ENCODE measurements at places on chromosomes 12 and 14.

DNA sequence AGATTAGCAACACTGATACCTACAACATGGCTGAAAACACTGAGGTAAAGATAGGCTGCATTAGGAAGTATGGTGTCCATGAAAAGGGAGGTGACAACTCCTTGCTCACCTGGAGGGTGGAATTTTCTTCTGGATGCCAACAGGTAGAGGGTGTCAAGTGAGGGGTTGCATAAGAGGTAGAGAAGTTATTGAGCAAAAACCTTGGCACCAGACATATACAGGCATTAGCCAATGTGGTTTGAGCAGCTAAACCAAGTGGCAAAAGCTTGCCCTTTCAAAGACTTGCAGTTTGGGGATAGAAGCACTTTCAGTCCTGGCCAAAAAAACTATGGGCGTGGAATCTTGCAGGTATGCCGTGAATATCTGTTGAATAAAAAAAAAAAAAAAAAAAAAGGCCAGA lies 3.8 kb downstream of the RITA1 start:
- DNase-seq: no peak

DNA sequence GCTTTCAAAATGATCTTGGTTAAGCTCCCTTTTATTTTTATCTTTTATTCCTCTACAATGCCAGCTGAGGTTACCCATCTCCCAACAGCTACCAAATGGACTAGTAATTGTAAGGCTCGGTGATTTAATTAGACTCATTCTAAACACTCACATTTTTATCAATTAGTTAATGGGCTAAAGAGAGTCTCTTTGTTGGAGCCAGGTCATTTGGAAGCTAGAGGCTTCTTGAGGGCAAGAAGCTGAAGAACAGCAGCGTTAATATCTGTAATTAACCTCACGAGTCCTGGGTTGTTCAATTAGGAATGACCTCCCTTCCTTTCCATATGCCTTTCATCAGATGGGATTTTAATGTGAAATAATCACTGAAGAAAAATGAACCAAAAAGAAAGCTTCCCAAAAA lies 56.9 kb downstream of the OTX2 start:
- DNase-seq: no peak

GRCh38 chr12:70660620-70661219 lies 23.5 kb upstream of the PTPRB start:
- no peak for DNase-seq

DNA sequence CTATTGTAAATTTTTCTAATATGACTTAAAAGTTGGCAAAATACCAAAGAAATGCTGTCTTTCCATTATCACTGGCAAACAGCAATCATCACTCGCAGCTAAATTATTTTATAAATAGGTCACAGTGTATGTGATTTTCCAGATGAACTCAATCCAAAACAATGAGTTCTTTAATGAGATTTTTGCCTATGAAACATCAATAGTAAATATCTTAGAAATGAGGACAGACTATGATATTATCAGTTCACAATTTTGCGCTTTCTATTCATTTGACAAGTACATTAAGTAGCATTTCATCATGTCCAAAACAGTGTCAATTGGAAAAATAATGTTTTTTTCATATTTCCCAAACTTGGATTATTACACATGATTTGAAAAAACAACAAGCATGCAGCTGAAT lies 65.7 kb downstream of the PIK3C2G start:
- DNase-seq: no peak

DNA sequence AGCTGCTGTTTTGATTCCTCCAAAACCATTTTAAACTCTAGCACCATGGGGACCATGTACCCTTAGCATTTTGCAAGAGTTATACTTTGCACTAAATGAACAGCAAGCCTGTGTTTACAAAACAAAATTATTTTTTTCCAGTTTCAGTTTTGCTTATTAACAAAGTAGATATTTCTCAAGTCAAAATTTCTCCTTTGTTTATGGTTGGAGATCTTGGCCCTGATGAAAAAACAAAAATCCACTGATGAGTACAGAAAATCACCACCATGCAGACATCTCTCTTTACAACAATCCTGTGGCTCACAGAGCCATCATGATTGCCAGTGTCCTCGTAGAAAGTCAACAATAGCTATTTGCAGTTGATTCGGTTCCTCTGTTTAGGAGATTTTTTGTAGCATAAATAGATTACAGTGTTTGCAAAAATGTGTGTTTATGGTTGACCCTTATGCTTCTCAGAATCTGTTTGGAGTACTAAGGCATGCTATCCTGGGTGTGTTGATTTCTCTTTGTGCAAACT lies 201.1 kb upstream of the NUDT4 start:
- DNase-seq: no peak

DNA sequence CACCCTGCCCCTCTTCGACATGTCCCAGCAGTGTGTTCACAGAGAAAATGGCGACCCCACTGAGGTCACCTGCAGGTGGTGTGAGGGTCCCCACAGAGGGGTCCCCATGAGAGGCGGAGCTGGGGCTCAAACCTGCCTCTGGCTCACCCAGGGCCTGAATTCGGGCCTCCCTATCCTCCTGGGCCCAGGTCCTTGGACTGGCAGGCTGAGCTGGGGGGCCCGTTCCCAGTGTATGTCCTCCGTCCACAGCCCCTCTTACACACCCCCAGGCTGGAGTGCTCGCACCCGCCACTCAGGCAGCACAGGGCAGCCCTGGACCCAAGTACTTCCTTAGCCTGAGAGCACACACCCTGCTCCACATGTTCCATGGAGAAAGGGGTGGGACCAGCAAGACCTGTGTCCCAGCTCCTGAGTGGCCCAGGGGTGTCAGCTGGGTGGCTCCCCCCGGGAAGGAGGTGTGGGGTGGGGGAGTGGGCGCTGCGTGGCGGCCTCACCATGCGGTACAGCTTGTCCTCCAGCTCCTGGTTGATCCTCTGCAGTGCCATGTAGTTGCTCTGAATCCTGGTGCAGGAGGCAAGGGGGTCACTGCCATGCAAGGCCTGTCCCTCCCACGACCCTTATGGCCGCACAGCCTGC lies 42.6 kb downstream of the BEGAIN start:
- no peak for DNase-seq

GRCh38 chr12:118357257-118358007 lies 15.3 kb downstream of the TAOK3 start:
- DNase-seq: no peak

DNA sequence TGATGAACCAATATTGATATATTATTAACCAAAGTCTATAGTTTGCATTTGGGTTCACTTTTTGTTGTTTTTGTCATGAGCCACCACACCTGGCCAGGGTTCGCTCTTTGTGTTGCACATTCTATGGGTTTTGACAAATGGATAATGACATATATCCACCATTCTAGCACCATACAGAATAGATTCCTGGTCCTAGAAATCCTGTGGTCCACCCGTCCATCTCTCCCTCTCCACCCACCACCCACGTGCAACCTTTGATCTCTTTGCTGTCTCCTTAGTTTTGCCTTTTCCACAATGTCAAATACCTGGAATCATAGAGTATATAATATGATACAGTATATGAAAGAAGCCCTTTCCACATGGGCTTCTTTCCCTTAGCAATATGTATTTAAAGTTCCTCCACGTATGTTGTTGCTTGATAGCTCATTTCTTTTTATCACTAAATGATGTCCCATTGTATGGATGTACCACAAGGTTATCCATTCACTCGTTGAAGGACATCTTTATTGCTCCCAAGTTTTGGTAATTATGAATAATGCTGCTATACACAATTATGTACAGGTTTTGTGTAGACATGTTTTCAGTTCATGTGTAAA lies 7.4 kb downstream of the RPL6 start:
- no peak for DNase-seq

GRCh38 chr12:123398177-123398549 lies 14.2 kb downstream of the KMT5A start:
- no peak for DNase-seq

- DNase-seq: no peak
Observed at GRCh38 chr14:60705100-60705499, 19.1 kb downstream of the SIX4 start.

DNA sequence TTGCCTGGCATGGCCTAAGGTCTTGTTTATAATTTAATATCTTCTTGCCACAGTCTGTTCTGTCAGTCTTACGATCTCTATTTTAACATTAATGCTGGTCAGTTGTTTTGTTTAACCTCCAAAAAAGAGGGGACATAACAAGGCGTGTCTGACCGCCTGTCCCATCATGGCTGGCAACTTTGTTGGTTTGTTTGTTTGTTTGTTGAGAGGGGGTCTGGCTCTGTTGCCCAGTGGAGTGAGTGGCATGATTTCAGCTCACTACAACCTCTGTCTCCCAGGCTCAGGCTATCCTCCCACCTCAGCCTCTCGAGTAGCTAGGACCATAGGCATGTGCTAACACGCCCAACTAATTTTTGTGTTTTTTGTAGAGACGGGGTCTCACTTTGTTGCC lies 36.1 kb upstream of the ITPR2 start:
- DNase-seq: no peak

DNA sequence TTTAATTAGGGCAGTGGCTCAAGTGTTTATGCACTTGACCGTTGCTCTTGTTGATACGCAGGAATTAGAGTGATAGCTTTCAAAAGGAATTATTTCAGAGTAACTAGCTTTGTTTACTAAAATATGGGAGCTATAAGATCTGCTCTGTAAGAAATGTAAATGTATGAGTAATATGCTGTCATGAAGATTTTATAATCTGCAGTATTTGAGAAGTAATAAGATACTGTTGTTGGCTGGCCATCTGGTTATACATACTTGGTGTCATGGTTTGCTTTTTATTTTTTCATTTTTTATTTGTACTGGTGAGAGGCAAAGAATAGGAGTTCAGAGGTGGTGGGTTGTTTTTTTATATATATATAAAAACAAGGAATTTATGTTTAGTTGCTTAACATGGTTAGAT lies 58.5 kb downstream of the PLXNC1 start:
- DNase-seq: no peak

DNA sequence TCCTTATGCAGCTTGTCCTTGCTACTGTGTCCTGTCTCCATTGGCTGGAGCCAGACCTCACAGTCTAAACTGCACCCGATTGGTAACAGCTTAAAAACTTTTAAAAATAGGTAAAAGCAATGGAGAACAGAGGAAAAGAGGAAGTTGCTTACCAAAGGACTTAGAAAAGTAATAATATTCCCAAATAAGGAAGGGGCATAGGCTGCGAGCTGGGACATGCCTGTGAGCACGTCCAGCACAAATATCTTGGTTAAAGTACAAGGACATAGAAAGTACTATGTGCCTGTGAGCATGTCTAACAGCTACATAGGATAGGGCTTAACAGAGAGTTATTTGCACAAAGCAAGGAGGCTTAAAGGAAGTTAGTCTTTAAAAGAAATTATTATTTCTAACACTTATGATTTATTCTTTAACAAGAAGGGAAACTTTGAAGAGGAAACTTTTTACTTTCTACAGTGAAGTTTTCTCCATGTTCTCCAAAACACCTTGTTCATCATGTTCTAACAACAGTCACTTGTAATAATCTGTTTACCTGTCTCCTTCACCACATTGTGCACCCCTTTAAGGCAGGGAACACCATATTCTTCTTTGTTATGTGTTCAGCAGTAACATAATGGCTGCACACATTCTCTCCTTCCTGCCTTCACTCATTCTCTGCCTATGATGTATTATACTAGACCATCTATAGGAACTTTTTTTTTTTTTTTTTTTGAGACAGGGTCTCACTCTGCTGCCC lies 9.8 kb upstream of the UBE2N start:
- DNase-seq: no peak

DNA sequence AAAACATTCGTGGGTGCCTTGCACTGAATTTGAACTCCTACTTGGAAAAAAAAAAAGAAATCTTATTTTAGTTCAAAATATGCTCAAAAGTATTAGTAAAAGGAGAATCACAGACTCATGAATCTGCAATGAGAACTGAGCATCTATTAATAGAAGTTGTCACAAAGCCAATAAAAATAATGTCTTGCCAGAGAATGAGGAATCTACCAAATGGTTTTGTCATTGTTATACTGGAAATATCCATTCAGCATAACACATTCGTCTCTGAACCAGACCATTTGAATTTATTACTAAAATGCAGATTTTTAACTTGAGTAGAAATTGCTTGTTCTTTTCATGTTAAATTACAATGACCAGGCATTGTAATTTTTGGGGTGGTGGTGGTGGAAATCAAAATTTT lies 11.6 kb upstream of the PTPRB start:
- DNase-seq: no peak

DNA sequence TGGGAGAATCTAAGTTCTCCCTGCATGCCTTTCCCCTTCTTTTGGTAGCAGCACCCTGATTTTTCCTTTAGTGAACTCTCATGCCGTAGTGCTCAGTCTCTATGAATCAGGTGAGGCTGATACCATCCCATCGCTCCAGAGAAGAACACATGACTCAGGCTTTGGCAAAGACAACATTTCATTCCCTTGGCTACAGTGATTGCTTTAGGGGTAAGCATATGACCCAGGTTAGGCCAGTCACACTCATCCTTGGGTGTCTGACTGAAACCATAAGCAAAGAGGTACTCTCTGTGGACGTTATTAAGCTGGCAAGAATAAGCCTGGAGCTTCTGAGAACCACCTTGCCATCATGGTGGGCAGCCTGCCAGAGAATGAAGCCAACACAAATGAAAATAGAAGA lies 141.8 kb downstream of the MYRFL start:
- no peak for DNase-seq

DNA sequence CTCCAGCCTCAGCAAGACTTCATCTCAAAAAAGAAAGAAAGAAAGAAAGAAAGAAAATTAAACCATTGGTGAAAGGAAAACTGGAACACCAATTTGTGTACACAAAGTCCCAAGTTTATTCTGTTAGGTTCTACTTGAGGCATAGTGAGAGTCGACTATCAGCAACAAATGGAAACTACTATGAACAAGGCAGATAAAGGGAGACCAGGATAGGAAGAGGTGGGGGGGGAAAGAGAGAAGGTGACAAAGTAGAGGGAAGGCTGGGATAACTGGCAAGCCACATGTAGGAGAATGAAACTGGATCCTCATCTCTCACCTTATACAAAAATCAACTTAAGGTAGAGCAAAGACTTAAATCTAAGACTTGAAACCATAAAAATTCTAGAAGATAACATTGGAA lies 25.6 kb downstream of the TFCP2 start:
- no peak for DNase-seq

DNA sequence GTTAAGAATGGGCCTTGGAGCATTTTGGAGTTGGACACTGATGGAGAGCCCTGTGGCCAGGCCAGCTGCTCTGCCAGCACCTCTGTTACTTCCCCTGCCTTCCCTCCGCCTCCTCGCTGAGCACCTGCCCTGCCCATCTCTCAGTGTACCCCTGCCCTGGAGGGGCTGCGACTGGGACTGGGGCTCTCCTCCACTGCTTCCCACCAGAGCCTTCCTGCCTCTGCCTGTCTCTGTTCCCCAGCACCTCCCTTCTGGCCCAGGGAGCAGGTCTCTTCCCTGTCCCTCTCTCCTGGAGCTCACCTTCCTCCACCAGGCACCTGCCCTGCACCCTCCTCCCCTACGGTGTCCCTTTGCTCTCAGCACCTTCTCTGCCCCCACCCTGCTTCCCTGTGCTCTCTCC lies 62.1 kb downstream of the WDR20 start:
- DNase-seq: no peak

DNA sequence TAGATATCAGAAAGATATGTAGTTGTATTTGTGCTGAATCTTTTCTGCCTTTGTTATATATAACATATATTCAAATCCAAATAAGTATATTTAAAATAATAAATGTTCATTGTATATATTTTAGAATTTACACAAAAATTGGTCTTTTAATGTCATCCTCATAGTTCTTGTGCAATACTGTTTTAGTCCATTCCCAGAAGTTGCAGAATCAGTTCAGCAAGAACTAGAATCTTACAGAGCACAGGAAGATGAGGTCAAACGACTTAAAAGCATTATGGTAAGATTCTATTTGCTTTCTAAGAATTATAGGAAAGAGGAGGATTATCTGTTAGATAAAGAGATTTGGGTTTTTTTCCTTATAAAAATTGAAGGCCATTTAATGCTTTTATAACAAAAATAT lies 51.0 kb downstream of the SCFD1 start:
- DNase-seq: no peak

- no peak for DNase-seq
Observed at GRCh38 chr12:21566907-21567394, 37.7 kb downstream of the GYS2 start.

Data from activated CD4-positive, CD25-positive, alpha-beta regulatory T cell (primary cell).